Urinary bladder (tissue), 4 donors: ENCODE measurements at places on chromosomes 6 and 20.

DNA sequence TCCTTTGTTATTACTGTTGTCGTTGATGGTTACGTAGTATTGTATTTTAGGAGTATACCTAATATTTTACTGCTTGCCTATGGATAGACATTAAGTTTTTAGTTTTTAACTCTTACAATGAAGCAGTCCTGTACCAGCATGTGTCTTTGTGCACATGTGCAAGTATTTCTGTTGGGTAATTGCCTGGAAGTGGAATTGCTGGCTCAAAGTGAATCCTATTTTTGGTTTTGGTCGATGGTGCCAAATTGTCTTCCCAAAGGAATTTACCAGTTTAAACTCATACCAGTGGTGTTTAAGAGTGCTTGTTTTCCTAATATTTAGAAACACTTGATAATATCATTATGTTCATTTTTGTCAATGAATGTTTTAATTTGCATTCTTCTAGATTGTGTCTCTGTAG lies 75.5 kb downstream of the ANKS1A start:
- DNase-seq = no peak

- DNase-seq = no peak
Observed at GRCh38 chr6:33719326-33719987, 8.0 kb upstream of the UQCC2 start.

DNA sequence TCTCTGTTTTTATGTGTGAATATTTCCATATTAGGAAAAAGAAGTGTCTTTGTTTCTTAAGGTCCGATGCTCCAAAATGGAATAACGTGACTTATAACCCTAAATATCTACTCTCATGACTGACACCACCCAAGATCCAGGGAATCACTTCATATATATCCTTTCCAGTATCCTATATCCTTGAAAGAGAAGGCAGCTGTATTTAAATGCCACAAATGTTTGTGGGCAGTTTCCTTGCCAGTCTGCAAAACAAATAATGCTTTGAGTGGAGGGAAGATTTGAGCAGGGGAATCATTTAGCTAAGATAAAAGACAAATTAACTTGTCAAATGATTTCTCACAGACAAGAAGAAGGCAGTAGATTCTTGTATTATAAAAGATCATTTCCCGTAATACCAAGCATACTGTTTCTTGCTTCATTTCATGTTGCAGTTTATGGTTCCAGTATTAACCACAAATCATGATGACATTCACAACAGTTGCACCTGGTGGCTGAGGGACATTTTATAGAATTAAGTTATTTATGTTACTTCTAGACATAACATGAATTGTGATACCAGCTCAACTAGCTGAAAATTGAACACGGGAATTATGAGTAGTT lies 30.0 kb upstream of the FABP7 start:
- DNase-seq = no peak

DNA sequence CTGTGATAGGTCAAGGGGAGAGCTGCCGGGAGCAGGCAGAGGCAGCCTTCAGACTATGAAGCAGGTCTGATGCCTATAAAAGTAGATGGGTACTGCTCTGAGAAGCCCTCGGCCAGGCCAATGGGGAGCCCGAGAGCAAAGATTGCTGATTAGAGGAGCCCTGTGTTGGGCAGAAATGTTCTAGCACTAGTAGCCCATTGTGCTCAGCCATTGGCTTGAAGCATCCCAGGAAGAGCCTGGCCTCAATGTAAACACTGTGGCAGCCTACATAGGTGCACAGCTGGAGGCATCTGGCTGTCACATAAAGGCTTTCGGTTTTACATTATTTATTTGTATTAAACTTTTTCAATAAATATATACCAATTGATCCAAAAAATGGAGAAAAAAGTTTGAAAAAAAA lies 67.7 kb downstream of the SNAP25 start:
- DNase-seq = no peak

GRCh38 chr6:44235891-44236516 lies 10.9 kb upstream of the HSP90AB1 start:
- DNase-seq = no peak

DNA sequence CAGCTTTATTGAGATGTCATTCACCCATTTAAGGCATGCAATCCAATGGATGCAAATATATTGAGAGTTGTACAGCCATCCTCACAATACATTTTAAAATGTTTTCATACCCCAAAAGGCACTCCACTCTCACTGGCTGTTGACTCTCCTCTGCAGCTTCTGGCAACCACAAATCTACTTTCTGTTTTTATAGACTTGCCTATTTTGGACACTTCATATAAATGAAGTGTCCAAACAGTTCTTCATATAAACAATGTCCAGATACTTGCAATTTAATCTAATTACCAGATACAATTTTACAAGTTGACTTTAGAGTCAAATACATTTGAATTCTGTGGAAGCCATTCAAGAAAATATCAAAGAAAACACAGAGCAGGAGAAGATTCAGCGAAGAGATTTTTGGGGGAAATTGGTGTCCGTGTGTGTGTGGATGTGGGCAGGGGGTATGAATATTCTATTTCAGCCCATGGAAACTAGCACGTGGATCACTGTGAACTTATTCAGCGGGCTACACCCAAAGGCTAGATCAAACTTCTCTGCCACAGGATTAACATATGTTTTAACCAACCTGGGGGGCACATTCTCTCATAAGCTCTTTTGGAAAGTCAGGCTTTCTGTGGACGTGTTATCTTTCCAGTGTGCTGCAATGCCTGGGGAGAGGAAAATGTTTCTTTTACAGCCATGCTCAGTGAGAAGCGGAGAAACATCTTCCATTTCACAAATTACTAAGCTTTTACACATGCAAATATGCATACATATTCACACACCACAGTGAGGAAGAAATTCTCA lies 73.9 kb downstream of the PLG start:
- DNase-seq = no peak
